Non-pigmented ciliary epithelial cell (primary cell): ENCODE measurements at places on chromosomes 2 and 18.

DNA sequence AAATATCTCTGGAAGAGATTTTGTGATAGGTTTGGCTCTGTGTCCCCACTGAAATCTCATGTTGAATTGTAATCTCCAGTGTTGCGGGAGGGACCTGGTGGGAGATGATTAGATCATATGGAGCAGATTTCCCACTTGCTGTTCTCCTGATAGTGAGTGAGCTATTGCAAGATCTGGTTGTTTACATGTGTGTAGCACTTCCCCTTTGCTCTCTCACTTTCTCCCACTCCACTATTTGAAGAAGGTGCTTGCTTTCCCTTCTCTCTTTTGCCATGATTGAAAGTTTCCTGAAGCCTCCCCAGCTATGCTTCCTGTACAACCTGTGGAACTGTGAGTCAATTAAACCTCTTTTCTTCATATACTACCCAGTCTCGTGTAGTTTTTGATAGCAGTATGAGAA lies 97.0 kb upstream of the FN1 start:
- no peak for DNase-seq

DNA sequence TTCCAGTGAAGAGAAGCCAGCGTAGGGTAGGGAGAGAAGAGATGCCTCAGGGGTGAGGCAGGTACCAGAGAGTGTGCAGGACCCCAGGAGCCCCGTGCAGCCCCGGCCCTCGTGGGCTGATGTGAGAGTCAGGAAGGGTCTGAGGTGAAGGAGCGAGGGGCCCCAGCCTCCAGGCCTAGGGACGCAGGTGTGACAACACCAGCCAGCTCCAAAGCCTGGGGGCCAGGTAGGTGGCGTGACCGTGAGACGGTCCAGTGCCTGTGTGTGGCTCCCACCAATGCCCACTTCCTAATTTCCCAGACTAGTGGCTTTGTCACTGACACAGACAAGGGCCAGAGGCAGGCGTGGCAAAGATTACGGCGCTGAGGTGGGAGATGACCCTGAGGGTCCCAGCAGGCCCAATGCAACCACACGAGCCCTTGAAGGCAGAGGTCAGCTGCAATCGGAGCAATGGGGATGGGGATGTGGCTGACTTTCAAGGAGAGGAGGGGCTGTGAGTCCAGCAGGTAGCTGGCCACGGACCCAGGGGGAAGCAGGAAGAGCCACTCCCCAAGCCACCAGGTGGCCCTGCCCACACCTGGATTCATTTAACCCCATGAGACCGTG lies 86.0 kb upstream of the SNTG2 start:
- DNase-seq = no peak

DNA sequence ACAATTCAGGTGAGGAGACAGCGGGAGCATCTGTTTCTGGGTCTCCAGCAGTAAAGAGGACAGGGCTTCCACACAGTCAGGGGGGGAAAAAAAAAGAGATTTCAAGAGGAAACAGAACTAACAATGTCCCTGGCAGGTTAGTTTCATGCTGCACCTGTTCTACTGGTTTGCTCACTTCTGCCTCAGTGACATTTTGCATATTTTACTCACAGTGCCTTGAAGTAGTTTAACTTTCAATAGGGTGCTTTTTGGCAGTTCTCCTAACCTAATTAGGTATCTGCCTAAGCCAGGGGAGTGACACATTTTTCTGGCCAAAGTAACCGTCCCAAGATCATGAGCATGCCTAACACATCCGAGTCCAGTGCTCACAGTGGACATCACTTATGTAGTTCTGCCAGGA lies 109.0 kb upstream of the ALK start:
- DNase-seq = no peak

DNA sequence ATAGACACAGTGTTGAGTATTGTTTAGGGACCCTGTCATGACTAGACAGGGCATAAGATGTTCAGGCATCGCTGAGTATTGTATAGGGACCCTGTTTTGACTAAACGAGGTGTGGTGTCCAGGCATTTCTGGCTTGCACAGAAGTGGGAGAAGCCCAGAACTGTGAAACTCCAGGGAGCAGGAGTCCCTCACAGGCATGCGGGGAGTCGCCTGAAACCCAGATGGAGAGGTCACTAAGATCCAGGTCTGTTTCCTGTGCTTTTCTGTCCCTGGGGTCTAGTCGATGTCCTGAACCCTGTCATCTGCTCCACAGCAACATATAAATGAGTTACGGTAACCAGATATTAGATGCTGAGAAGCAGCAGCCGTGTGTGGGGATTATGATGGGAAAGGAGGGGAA lies 469.0 kb upstream of the SALL3 start:
- no peak for DNase-seq

GRCh38 chr2:118845005-118845521 lies 2.4 kb downstream of the EN1 start:
- DNase-seq = no peak

DNA sequence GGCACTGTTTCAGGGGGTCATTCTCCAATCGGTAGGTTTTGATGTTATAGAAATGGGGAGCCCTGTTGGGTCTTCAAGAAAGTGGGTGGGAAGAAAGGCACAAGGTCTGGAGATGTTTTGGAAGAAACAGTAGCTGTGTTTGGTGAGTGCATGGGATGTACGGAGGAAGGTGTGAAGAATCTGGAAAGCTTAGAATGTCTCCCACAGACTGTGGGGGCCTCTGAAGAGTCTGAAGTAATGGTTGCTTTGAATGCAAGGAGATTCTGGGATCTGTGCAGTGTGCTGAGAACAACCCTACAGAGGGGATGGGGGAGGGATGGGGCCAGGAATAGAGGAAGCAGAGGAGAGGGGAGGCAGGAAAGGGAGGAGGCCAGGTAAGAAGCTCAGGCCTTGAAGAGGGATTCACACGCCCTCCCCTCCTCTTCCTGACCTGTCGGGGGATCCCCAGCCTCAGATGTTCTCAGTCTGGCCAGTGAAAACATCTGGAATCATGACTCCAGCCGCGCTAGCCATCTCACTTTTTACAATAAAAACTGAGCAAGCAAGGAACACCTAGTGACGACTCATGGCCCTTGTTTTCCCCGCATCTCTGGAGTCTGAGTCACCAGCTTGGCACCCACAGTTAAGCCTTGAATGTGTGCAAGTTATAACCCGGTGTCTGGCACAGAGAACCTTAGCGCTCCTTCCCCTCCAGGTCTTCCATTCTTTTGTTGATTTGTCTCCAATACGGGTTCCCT lies 74.2 kb downstream of the SH3BP4 start:
- DNase-seq = peak; percentile 59

DNA sequence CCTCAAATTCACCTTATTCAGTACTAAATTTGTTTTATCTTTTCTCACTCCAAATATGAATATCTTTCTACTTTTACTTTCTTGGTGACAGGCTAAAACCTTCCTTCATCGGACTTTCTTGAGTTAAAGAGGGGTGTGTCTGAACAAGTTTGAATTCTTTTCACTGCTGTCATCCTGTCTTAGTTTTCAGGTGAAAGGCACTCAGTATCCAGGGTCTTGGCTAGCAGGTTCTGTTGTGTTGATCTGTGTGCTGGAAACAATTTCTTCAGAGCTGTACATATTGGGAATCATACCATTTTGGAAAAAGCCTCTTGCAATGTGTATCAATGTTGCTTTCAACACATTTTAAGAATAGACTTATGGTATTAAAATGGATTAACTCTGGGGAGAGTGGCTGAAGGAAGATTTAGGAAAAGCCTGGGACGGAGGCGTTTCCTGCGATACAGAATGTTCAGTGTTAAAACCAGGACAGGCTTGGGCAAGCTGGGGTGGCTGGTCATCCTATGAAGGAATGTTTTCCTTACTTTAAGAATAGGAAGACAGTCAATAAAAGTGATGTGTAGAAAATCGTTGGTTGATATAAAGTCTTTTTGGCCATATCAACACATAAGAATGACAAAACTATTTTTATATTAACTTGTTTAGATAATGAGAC lies 350.7 kb upstream of the SPRED2 start:
- DNase-seq = no peak

DNA sequence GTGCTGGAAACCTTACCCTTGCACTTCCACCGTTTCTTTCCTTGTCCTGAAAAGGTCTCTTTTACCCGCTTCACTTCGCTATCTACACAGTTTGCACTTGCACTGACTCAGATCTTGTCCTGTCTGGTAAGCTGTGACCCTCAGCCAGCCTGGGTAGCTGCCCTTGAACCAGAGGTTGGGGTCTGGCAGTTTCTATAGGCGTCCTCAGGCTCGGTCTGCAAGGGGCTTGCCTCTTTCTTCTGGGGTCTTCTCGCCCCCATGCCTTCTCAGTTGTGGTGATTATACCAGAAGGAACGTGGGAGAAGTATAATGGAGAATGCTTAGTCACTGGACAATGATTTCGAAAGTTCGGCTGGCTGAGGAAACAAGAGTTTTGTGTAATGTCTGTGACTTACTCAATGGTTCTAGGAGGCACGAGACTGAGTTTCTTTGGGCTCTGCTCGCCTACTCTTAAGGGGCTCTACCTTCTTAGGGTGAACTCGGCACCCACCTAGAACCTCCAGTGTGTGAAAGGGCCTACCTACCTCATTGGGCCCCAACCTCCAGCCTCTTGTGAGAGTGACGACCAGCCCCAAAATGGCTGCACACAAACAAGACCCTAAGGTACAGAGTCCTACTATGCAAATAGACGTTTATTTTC lies 6.9 kb upstream of the STAT1 start:
- DNase-seq = no peak
